NB4 (cell line): ENCODE measurements at places on chromosomes 3 and 15.

GRCh38 chr15:88658070-88658965 lies 19.5 kb downstream of the ISG20 start:
- DNase-seq: no peak

DNA sequence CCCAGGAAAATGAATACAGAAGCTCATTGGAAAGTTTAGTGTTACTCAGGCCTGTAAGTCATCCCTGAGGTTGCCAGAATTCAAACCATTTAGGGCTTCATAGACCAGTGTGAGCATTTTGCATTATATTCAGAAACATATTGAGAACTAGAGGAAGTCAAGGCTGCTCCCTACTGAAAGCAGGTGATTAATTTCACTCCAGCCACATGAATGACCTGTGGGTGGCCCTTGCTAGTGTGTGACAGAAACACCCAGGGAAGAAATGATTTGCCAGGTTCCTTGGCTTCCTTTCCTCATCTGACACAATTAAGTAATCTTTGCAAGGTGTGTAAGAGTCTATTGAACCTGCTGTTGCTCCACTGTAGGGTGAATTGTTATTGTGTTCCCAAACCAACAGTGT lies 61.8 kb downstream of the GAP43 start:
- no peak for DNase-seq

DNA sequence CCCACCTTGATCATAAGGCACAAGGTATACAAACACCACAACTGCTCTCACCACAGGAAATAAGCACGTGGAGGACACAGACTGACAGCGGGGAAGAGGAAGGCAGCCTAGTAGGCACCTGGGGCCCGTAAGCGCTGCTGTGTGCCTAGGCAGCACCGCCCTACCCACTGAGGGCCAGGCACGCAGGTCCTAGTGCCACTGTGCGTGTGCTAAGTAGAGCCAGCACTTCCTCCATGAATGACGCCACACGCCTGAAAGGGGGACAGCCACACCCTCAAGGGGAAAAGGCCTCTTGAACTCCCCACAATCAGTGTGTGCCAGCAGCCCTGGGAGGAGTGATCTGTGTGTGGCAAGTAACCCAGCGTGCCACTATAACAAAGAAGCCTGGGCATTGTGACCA lies 73.0 kb downstream of the ATP1B3 start:
- DNase-seq: no peak

DNA sequence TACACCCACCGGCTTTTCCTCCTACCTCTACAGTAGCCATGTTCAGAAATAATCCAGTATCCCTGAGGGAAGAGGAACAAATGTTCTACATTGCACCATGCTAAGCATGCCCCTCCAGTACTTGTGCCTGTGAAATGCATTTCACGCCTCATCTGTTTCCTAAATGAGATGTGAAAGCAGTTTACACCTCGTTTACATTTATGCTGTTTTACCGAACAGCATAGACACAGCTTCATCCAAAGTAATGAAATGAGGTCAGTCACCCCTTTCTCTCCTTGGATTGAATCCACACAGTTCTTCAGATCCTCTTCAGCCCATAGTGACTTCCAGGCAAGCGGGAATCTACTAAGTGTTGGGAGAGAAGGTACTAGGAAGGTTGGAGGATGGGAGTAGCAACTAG lies 514.3 kb downstream of the PDCD6IP start:
- DNase-seq: no peak

- no peak for DNase-seq
Observed at GRCh38 chr15:76978522-76979330, 16.2 kb upstream of the PSTPIP1 start.

DNA sequence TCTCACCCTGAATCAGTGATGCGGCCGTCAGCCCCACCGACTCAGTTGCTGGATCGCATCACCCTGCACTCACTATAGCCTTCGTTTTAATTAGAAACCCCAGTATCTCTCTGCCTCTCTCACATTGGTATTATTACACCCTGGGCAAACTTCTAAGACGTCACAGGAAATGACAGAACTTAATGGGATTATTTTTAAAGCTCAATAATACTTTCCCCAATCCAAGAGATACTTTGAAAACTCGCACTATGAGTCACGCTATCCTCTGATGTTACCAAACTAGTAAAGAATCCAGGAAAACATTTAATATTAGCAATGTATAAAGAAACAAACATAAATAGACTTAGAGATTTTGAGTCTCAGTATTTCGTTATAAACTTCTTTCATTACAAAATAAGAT lies 36.6 kb downstream of the RUBCN start:
- DNase-seq: no peak

DNA sequence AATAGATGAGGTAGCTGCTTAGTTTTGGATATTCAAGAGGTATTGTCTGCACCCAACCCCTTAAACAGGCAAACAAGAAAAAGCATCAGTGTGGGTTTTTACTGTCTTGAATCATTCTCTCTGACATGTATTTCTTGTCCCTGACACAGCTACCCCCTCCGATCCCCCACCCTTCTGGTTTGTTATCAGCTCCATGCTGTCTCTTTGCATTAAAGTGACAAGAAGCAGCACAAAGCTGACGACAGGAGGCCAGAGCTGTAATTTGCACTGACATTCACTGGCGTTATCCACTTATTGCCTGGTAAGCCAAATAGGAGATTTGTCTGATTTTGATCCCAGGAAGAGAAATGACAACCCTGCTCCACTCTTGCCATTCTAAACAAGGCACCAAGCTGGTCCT lies 83.3 kb upstream of the SNRK start:
- no peak for DNase-seq

DNA sequence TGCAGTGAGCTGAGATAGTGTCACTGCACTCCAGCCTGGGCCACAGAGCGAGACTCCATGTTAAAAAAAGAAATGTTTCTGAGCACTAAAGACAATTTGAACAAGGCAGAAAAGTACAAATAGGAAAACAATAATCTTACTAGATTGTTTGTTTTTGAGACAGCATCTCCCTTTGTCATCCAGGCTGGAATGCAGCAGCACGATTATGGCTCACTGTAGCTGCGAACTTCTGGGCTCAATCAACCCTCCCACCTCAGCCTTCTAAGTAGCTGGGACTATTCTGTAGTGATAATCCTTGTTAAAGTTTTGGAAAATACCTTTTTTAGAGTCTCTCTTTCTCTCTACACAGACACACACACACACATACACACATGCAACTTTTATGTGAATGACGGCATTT lies 107.1 kb downstream of the LPP start:
- DNase-seq: no peak

DNA sequence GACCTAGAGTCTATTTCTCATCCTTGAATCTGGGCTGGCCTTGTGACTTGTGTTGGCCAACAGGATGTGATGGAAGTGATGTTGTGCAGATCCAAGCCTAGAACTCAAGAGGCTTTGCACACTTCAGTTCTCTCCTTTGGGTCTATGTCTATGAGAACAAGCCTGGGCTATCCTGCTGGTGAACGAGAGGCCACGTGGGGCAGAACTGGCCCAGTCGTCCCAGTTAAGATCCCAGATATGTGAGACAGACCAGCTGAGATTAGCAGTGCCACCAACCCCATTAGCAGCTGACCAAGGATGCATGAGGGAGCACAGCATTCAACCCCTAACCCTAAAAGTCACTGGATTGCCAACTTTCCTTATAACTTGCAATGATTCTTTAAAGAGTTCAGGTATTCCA lies 99.7 kb downstream of the CTNNB1 start:
- DNase-seq: no peak

- no peak for DNase-seq
Observed at GRCh38 chr3:11116336-11117059, 37.8 kb upstream of the HRH1 start.

DNA sequence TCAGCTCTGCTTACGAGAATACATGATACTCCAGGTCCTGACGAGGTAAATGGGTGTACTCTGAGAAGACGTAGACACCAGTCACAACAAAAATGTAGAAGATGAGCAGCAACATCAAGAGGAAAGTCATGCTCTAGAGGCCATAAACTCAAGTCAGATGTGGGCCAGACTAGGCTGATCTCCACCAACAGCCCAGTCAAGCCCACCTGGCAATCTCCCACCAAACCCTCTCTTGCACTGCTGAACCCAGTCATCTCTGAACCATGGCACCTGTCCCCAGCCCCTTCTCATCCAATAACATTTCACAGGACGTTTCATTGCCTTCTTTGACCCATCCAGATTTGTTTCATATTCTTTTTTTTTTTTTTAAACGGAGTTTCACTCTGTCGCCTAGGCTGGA lies 10.8 kb upstream of the PDIA3 start:
- DNase-seq: no peak

GRCh38 chr3:106126846-106127235 lies 258.0 kb upstream of the CBLB start:
- DNase-seq: no peak

GRCh38 chr15:80152896-80153876 lies at the start of gene FAH:
FAH (plus strand) TSS chr15:80152999; CDS start chr15:80153055, 56 bp downstream.
- peak; percentile 72 for DNase-seq

GRCh38 chr3:157061265-157061664 lies 98.7 kb downstream of the CCNL1 start:
- no peak for DNase-seq

DNA sequence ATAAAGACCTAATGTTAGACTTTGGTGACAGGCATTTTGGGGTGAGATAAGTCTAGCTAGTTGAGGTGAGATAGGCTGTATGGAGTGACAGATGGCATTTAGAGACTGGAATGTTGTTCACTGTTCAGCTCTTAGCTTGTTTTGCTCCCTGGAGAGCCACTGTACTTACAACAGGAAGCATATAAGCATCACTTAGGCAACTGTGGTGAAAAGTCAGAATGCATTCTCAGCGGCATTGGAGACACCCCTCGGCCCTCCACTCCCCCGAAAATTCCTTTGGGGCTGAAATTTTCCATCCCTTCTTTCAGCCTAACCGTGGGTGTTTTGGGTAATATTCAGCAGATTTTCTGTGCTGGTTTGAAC lies 73.4 kb downstream of the SLCO3A1 start:
- no peak for DNase-seq

DNA sequence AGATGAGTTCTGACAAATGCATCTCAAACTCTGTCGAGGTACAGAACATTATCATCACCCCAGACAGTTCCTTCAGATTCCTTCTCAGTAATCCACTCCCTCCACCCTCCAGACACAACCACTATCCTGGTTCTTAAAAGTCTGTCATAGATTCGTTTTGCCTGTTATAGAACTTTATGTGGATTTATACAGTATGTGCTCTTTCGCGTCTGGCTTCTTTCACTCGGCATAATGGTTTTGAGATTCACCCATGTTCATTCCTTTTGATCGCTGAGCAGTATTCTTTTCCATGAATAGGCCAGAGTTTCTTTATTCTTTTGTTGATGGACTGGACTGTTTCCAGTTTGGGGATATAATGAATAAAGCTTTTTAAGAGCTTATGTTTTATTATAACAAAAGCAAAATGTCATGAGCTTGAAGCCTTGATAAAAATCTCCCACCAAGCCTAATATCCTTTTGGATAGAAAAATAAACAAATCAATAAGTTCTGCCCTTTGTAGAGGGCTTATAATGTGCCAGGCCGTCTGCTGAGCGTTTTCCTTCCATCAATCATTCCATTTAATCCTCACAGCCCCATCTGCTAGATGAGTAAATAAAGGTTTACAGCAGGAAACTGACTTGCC lies 21.3 kb upstream of the RFTN1 start:
- no peak for DNase-seq

- no peak for DNase-seq
Observed at GRCh38 chr15:83016906-83017305, 5.5 kb upstream of the C15orf40 start.

GRCh38 chr3:53812434-53812833 lies 33.8 kb downstream of the CHDH start:
- DNase-seq: no peak

- DNase-seq: no peak
Observed at GRCh38 chr3:187325632-187326031, 34.1 kb upstream of the MASP1 start.

GRCh38 chr3:128376516-128376915 lies 90.2 kb downstream of the DNAJB8 start:
- no peak for DNase-seq

DNA sequence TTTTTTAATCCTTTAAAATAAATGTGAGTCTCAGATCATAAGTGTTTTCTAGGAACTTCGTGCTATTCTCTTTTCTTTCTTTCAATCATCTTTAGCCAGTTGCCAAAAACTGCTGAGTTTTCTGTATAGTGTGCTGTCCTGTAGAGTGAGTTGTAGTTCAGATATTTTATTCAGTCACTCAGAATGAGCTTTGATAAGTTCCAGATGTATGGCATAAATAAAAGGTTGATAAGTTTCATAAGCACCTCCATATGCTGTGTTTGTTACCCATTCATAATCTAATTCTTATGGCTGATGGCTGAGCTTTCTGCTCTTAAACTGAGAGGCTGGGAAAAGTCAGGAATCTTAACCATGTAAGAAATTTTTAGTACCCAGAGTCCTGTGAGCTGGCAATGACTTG lies 59.3 kb upstream of the COL6A6 start:
- DNase-seq: no peak

DNA sequence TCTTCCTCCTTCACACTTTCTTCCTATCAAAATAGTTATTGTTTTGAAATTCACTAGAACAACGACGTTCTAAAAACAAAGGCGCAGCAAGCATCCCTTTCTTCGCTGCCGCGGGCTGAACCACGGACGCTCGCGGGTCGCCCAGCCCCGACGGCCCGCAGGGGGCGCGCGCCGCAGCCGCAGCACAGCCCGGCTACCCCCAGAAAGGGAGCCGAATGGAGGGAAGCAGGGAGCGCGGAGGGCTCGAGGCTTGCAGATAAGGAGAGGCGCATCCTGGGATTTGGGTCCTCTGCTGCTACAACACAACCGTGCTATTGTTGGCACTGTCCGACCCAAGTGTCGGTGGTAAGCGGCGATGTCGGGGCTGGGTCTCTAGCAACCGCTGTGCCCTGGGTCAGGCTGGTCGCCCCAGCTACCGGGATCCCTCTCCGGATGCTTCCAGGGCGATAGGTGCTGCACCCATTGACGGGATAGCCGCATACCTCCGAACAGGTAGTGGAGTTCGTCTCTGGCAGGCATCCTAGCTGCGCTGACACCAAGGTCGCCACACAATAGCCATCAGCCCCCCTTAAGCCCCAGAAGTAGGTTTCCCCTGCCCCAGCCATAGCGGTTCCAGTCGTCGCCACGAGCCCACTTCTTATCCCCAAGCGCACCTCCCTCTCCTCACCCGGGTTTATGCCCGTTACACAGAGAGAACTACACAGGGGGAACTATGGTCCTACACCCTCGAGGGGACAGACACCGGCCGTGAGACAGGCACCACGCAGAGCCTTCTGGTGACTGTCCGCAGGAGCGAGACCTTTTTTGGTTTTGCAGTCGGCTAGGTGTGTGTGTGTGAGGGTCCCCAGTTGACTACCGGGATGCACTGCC lies 6.0 kb downstream of the ONECUT1 start:
- DNase-seq: no peak

DNA sequence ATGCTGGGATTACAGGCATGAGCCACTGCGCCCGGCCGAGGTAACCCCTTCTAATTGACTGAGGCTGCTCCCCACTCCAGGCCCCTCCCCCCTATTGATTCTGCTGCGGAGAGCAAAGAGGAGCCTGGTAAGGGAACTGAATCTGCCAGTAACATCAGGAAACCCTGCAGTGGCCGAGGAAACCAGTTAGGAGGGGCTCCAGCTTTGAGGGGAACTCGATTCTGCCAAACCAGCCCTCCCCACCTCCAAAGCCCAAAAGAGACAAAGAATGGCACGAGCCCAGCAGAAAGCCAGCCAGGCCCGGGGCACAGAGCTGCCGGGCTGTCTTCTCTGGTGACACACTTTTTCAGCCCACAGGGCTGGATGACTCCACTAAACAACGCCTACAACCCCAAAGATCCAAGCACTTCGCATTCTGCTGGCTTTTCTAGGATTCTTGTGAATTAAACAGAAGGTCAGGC lies 15.0 kb upstream of the ACAD9 start:
- no peak for DNase-seq

GRCh38 chr3:28050885-28051284 lies 190.5 kb upstream of the CMC1 start:
- peak; percentile 52 for DNase-seq
